Peyer's patch (tissue), 4 donors: ENCODE measurements at places on chromosomes 2 and 18. TPM values are rescaled to one million over a fixed set of nuclear protein-coding genes. Genes with fewer than 3 reads are reported as not detected.

DNA sequence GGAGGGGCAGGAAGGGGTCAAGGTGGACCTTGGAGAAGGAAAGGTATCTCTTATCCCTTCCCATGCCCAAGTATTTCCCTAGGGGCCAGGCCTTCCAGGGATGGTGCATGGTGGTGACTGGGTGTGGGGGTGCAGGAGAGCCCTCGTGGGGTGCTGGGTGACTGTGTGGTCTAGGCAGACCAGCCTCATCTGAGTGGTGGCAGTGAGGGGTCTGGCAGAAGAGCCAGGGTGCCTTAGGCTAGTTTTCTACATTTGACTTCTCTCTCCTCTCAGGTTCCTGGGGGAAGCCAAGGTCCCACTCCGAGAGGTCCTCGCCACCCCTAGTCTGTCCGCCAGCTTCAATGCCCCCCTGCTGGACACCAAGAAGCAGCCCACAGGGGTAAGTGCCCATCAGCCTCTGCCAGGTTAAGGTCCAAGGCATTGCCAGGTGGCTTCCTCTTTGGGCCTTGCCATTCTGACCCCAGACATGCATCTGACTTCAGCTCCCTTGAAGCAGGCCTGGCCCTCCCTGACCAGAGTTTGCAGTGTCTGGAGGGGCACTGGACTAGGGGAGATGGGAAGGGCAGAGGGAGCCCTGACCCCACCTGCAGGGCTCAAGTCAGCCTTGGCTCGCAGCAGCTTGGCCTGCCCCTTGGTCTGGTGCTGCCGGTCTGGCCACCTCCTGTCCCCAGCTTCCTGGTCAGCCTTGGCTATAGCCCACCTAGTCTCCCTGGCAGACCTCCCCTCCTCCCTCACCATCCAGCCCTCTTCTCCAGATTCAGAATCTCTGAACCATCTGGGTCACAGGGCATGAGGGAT is 49.8 kb downstream of the DYSF start:
- H3K4me1 ChIP-seq, result no peaks in the 10 kb centered on the region
- no peak overlapping the region for H3K4me3 ChIP-seq
- no peaks in the 10 kb centered on the region for H3K27me3 ChIP-seq
- H3K36me3 ChIP-seq, result no peaks in the 10 kb centered on the region
- H3K27ac ChIP-seq, result no peak overlapping the region
- peak; percentile 29 for DNase-seq

Gene ATG4B
- 272 TPM for total RNA-seq

DNA sequence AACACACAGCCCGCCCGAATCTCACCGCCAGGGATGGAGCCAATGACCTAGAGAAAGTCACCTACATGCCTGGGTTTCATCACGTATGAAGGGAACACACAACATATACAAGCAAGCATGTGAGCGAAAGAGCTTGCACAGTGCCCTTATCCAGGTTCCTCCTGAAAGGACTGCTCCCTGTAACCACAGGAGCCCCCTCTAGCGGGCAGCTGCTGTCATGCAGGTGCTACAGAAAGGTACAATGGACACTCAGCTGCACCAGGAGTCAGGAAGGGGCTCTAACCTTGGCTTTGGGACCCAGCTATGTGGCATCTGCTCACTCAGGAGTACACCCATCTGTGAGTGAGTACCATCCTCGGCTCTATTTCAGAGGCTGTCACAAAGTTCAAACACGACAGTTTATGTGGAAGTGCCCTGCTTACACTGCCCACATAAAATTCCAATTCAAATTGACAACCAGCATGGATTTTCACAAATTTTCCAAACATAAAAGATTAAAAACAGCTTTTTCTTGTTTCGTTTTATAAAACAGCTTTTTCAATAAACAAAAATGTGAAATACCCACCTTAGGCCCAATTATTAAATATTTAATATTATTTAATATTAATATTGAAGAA is 3.5 kb downstream of the NDUFA10 start:
- H3K4me1 ChIP-seq, result no peaks in the 10 kb centered on the region
- DNase-seq, result peak; percentile 86
- no peak overlapping the region for H3K4me3 ChIP-seq
- no peak overlapping the region for H3K27ac ChIP-seq

DNA sequence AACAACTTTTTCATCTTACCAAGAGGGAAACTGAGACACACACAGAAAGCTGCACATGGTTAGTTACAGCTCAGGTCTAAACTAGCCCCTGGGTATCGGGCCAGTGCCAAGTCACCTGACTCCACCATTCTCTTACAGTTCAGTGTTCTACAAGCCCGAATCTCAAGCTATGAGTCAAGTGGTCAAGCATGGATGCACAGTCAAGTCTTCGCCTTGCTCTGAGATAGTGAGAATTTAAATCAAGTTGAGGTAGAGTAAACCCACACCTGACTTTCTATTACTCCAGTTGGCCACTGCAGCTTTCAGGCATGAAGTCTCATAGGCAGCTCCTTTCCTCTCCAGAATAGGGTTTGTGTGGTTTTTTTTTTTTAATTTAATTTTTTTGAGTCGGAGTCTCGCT is 34.5 kb upstream of the ARL5A start:
- no peak for DNase-seq
- H3K4me3 ChIP-seq, result no peak overlapping the region
- H3K27ac ChIP-seq, result no peak overlapping the region

GRCh38 chr2:63654959-63655358 is 66.2 kb downstream of the MDH1 start:
- no peaks in the 10 kb centered on the region for H3K27me3 ChIP-seq
- no peaks in the 10 kb centered on the region for H3K36me3 ChIP-seq
- H3K4me3 ChIP-seq, result no peak overlapping the region
- H3K27ac ChIP-seq, result no peak overlapping the region
- DNase-seq, result no peak

DNA sequence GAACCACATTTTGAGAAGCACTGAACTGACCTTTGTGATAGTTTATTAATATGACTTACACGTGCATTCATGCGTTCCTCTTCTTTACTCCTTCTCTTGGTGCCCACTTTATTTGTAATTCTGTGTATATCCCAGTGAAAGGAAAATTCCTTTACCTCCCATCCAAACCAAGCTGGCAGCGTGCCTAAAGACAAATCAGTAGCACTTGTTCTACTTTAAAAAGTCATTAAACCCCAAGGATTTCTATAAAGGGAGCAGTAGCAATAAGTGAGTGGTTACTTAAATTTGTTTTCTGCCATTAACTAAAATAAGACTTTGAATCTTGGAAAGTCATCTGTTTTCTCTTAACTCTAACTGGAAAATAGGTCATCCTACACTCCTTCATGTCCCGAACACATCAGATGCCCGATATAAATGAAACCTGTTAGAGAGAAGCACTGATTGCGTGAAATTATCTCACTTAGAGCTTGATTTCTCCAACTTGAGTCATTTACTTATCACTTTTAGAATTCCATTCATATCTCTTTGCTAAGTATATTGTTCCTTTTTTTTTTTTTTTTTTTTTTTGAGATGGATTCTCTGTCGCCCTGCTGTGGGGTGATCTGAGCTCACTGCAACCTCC is 10.7 kb downstream of the PIK3C3 start:
- H3K27ac ChIP-seq, result no peak overlapping the region
- no peak for DNase-seq
- no peak overlapping the region for H3K4me3 ChIP-seq
- no peaks in the 10 kb centered on the region for H3K27me3 ChIP-seq
- no peaks in the 10 kb centered on the region for H3K36me3 ChIP-seq
- H3K4me1 ChIP-seq, result no peaks in the 10 kb centered on the region

Gene PPIG
- 19.6 TPM for total RNA-seq

Gene CHRND
- not detected for total RNA-seq
